AG04449 (cell line): ENCODE measurements at places on chromosomes 13 and 19.

GRCh38 chr19:6864325-6864940, 22.9 kb upstream of the ADGRE1 start:
- no peak for DNase-seq

DNA sequence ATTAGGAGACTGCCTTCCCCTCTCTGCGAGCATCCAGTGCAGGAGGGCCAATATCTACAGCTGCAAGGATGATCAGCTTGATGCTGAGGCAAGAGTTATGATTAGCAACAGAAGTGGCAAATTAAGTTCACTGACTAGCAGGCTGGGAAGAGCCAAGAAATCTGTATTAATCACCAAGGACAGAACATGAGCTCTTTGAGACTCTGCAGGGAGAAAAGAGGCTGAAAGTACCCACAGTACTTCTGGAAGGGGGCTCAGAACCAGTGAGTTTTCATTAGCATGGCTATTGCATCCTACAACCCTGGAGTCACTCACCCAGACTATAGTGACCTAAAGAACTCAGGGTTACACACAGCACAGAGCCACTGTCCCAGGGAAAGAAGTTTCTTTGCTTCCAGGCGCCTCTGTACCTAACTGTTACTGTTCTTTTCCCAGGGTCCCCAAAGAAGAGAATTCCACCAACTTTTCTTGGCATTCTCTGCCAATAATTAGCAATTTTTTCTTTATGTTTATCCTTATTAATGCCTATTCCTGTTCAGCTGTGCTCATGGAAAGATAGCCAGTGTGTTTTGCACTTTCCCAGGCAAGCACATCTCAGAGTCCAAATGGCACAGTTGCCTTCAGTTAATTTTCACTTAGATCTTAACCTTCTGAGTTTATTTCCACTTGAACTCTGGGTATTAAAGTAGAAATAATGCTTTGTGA, 25.8 kb upstream of the MEDAG start:
- no peak for DNase-seq

DNA sequence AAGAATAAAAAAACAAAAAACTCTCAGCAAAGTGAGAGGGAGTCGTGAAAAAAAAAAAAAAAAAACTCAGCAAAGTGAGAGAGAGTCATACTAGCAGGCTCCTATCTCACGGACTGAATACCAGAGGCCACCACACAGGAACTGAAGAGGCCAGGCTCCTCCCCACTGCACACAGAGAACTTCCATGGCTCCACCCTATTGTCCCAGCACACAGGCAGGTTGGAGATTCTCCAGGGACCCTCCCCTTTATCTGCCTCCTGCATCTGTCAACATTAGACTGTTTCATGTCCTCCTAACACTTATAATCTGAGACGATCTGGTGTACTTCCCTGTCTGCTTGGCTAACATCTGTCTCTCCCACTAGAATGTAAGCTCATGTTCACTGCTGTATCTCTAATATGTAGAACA, 37.0 kb upstream of the FARP1 start:
- no peak for DNase-seq

GRCh38 chr19:38264486-38265212, at the start of gene SPINT2:
Gene SPINT2, plus strand, starts transcription at chr19:38264573. Its CDS starts 320 bp downstream, at chr19:38264893.
- DNase-seq: no peak

- no peak for DNase-seq
Observed at GRCh38 chr19:10987571-10988297, 26.9 kb downstream of the SMARCA4 start.

- no peak for DNase-seq
Observed at GRCh38 chr19:33785795-33786194, 10.9 kb upstream of the KCTD15 start.

- no peak for DNase-seq
Observed at GRCh38 chr13:64531400-64531799, 2698.7 kb downstream of the PCDH9 start.

DNA sequence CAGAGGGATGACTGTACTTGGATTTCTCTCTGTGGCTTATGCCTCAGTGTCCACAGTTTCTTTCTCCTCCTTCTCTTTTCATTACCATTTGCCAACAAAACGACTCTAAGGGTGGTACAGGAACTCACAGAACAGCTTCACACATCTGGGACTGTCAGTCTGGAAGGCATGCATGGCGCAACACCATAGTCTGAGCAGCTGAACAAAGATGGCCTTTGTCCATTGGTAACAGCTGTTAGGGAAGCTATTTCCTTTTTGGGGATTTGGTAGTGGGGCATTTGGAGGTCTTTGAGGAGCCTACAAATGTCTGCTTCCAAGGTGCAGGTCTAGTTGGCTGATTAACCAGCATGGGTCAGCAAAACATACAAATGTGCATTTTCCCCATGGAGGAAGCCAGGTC, 81.4 kb upstream of the PCDH8 start:
- DNase-seq: no peak

DNA sequence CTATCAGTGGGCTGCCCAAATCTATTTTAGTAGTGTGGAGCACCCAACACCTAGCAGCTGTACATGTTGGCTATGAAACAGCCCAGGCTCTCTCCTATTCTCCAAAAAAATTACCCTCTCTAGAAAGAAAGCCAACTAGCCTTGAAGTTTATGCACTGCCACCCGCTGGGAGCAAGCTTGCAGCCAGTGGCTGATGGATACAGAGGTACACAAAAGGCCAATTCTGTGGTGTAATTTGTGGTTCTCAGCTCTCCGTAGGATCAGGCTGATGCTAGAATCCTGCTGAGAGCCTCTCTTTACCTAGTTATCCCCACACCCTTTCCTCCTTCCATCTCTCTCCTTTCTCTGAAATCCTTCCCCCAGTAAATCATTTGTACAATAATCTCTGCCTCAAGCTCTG, 1120.7 kb downstream of the DIAPH3 start:
- DNase-seq: no peak

DNA sequence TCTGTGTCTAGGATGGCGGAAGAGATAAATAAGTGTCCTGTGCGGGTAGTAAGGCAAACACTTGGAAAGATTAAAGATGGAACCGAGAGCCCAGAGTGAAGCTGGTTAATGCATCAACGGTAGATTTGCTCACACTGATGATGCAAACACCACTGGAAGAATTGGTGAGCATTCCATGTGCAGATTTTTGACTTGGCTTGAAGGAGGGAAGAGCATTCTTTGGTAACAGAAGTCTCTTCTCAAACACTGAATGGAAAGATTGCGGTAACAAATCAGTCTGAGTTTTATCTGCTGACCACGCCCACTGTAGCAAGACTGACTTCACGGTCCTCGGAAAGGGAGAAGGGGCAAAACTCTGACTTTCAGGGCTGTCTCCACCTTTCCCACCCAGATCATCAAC, 112.5 kb downstream of the COL4A1 start:
- DNase-seq: no peak

DNA sequence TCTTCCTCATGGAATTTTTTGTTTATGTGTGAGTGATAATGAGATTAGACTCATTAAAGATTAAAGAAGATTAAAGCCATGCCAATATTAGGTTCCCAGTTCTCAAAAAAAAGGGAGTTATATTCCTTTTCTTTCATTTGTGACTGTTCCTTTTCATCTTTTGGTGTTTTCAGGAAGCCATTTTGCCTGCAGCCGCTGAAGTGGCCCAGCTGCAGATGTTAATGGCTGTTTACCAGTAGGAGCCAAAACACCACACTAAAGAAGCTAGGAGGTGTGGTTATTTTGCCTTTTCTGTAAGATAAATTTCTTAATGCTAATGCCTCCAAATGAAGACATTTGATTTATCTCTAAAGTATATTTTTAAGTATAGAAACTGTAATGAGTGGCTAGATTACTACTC, 36.3 kb downstream of the ITGBL1 start:
- no peak for DNase-seq

DNA sequence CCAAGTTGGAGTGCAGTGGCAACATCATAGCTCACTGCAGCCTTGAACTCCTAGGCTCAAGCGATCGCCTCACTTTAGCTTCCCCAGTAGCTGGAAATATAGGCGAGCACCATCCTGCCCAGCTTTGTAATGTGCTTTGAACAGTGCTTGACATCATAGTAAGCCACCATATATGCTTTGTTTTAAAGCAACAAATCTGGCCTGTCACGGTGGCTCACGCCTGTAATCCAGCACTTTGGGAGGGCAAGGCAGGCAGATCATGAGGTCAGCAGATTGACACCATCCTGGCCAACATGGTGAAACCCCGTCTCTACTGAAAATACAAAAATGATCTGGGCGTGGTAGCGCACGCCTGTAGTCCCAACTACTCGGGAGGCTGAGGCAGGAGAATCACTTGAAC, 1.8 kb upstream of the SLC7A1 start:
- DNase-seq: no peak

- peak; percentile 88 for DNase-seq
Observed at GRCh38 chr19:41367848-41368301, 3.9 kb upstream of the B9D2 start.
